Activated T-helper 1 cell treated with Interleukin-2 at 50 U/mL for 16 hours (primary cell): ENCODE measurements at places on chromosomes 5 and 9.

DNA sequence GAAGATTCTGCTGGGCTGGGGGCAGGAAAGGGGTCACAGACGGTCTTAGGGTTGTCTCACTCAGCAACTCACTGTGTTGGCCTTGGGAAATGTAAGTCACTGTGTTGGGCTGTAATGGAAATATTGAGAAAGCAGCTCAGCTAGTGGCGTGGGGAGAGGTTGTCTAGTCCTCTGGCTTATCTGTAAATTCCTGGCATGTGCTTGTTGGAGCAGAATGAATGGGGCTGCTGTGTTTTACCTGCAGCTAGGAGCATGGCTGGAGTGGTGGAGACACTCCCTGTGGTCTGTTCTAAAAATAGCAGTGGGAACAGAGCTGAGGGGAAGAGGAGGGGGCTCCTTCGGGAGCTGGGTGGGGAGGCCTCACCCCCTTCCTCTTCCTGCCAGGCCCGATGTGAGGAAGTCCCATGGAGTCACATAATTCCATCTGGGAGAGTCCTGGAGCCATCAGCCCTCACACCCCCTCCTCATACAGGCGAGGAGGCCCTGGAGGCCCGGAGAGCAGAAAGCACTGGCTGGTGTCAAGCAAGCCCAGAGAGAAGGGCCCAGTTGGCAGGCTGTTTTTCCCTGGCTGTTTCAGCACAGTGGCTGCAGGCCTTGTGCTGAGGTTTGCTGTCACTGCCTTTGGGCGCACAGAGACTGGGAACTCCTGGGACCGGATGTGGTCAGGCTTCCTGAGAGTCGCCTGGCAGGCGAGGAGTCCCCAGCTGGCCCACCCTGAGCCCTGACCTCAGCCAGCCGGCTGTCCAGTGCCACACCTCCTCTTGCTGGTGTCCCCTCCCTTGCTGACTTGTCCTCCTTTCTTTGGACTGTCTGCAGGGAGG lies 84.9 kb downstream of the RGS3 start:
- no peak for DNase-seq

GRCh38 chr9:5536684-5537083 lies 26.4 kb downstream of the PDCD1LG2 start:
- DNase-seq = no peak

GRCh38 chr5:65925044-65925600 lies 1.3 kb upstream of the ERBIN start:
- peak; percentile 64 for DNase-seq

GRCh38 chr5:157390551-157391297 lies 69.3 kb upstream of the NIPAL4 start:
- peak; percentile 31 for DNase-seq

GRCh38 chr5:54220230-54221040 lies 89.9 kb downstream of the ARL15 start:
- DNase-seq = no peak

- no peak for DNase-seq
These were observed 97.4 kb downstream of the KCTD16 start for GRCh38 chr5:144267961-144268513.
